ENCODE measurements at places on chromosomes 1 and 21.
A peak's percentile ranks its signal among the peaks of the same experiment; 100 is the strongest.

GRCh38 chr1:52681136-52681535, 17.0 kb downstream of the COA7 start:
- no peak for DNase-seq

DNA sequence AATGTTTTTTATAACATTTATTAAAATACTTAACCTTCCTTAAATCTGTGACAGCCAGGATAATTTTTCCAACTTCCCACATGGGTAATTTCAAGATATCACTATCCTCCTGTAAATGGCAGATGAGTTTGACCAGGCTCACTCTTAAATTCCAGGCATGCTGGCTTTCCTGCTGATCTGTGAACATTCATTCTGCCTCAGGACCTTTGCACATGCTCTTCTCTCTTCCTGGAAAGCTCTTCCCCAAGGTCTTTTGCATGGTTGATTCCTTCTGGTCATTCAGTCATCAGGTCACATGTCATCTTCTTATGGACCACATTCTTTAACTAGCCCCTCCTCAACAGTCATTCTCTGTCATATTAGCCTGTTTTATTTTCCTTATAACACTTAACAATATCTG, 5.7 kb downstream of the ST6GALNAC5 start:
- DNase-seq = no peak

DNA sequence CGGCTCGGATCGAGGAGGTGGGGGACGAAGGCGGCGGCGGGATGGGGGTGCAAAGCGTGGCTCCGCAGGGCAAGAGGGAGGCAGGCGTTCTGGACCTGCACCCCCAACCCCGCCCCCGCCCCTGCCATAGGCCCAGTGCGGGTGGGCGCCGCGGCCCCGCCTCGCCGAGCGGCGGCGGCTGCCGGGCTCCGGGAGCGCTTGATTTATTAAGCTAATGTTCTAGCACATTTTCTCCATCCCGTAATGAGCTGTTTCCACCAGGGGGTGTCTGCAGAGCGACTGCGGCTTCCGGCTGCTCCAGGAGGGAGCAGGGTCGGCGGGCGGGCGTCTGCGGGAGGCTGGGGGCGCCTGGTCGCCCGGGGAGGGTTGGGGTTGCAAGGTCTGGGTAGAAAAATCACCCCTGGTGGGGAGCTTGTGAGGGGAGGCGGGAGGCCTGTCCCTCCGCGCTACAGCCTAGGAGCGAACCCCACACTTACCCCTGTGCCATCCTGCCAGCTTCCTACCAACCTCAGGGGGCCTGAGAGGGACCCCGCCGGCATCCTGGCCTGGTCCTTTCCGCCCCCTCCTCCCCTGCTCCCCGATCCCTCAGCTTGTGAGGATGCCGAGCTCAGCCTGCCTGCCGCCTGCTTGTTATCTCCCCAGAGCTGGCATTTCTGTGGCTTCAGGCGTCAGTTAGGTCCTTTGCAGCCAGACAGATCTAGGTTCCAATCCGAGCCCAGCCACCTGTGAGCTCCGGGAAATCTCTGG, 48.5 kb upstream of the ACOT11 start:
- no peak for DNase-seq

DNA sequence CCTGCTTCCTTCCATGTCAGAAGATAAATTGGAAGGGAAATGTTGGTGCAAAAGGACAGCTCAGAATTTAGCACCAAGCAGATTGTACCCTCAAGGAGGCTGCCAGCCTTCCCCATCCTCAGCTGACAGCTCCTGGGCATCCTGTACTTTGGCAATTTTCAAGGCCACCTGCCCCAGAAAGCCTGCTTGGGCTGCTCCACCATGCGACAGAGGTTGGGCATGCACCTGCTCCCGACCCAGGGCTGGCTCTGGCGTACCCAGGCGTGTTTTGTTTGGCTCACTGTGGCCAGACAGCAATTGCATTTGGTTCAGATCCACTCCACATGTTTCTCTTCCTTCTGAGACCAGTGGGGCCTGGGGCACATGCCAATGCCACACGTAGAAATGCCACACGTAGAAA, 547.8 kb downstream of the NPHP4 start:
- no peak for DNase-seq

DNA sequence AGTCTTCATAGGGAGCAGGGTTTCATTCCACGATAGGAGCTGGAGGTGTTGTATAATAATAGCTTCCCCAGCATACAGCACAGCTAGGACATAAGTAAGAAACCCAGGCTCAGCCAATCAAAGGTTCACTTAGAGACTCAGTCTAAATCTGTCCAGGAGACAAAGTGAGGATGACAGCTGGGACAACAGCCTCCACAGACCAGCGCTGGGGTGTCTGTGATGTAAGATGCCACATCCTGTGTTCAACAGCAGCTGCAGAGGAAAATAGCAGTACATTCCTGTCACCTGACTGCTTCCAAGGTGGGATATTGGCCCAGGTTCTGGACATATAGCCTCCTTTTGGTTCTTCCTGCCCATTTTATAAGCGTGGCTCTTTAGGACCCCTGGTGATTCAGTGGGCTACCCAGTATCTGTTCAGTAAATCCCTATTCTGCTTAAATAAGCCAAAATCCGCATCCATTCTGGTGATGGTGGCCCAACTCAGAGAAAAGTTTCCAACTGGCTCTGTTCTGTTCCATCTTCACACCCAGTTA, 176.8 kb upstream of the SYT6 start:
- DNase-seq = peak; percentile 9

- DNase-seq = no peak
Measured at GRCh38 chr1:24864370-24864777, 65.7 kb downstream of the RUNX3 start.

DNA sequence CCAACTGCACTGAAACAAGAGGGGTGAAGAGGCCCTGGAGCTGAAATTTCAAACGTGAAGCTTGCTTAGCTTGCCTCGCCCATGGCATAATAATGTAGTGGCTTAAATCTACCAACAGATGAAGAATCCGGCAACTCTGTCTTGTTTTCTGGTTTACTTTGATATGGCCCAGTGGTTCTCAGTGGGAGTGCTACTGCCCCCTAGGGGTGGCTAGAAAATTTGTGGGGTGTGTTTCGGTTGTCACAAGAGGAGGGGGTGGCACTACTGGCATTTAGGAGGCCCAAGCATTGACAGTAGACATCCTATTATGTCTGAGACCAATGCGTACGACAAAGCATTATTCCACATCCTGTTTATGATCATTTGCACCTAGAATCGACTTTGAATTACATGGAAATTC, 51.9 kb upstream of the C8B start:
- DNase-seq = no peak

GRCh38 chr21:29155933-29156260, 25.5 kb downstream of the MAP3K7CL start:
- DNase-seq = no peak

DNA sequence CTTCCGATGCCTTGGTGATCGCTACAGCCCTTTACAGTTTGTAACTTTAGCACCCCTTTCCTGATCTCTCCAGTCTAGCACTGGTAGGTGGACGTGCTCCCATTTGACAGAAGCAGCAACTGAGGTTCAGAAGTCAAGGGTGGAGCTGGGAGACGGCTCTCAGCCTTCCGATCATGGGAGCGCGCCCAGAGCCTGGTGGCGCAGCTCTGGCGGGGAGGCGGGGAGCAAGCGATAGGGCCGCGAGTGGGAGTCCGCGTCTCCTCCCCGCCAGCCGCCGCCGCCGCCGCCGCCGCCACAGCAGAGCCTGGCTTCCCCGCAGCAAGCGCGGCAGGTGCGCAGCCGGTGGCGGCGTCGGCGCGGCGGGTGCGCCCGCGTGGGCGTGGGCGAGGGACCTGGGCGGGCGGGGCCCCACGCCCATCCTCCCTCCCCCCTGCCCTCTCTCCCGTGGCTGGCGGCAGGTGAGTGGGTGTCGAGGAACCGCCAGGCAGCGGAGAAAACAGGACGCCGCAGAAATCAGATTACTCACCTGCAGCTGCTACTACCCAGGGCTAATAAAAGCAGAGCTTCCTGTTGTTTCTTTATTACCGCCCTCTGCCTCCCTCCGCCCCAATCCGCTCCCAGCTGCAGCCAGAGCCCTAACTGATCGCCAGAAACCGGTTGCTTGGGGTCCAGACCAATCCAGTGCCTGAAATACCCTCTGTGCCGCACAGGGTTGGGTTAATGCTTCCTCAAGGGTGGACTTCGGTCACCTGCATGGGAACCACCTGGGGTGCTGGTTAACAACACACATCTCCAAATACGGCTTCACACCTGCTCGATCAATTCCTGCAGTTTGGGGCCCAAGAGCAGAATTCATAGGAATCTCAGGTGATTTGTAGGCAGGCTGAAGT, 60.2 kb upstream of the ID3 start:
- no peak for DNase-seq

DNA sequence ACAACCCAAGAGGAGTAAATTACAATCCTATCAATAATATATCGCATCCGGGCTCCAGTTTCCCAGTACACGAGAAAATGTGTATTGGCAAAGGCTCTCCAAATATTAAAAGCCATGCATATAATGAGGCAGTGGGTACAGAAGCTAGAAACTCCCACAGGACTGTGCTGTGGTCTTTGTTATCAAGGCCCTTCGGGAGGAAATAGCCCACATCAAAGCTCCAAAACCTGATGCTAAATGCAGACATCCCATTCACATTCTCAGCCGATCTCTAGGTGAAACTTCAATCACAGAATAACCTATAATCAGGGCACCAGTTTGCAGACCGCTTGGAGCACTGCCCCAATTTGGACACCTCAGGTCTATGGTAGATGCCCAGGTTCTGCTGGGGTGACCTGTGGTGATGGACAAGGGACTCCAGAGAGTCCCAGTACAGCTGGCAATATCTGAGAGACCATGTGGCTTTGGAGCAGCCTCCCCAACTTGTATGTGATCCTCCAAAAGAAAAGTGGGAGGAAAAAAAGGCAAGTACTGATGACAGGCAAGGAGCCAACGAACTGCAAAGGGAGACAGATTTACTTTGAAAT, 148.8 kb upstream of the CAMK1G start:
- DNase-seq = no peak

GRCh38 chr1:238360474-238360873, 469.8 kb upstream of the ZP4 start:
- no peak for DNase-seq

GRCh38 chr1:16115468-16115983, 40.3 kb downstream of the EPHA2 start:
- DNase-seq = no peak

GRCh38 chr1:101373570-101373969, 136.8 kb downstream of the S1PR1 start:
- DNase-seq = no peak

DNA sequence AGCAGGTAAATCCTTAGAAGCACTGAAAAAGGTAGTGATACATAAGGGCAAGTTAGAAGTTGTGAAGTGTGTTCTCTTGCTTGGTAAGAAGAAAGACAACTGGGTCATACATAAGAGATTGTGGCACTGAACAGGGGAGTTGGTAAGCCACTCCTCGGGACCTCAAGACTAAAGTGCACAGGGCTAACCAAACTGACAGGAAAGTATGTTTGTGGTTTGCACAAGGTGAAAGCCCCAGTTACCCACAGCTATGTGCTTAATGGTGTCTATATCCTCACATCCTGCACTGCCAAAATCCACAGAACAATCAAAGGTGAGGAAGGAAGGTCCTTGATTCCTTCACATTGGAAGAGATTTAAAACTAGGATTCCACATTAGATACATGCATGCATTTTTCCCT, 276.5 kb downstream of the DNM3 start:
- no peak for DNase-seq

GRCh38 chr1:85033221-85033620, 15.1 kb downstream of the MCOLN3 start:
- DNase-seq = no peak

DNA sequence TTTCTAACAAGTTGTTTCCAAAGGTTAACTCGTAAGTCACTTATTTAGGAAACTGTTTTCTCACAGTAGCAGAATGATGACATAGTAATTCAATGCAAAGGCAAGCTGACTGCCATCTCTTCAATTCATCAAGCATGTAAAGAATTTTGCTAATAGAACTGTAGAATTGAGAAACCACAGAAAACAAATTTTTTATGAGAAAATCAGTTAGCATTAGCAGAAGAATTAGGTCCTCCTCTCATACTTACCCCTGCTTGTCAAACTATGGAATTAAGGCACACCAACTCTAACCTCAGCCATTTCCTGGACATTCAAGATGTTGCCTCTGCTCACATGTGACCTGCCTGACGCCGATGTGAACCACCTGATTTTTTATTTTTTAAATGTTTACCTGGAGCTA, 115.2 kb downstream of the LRRC40 start:
- no peak for DNase-seq

DNA sequence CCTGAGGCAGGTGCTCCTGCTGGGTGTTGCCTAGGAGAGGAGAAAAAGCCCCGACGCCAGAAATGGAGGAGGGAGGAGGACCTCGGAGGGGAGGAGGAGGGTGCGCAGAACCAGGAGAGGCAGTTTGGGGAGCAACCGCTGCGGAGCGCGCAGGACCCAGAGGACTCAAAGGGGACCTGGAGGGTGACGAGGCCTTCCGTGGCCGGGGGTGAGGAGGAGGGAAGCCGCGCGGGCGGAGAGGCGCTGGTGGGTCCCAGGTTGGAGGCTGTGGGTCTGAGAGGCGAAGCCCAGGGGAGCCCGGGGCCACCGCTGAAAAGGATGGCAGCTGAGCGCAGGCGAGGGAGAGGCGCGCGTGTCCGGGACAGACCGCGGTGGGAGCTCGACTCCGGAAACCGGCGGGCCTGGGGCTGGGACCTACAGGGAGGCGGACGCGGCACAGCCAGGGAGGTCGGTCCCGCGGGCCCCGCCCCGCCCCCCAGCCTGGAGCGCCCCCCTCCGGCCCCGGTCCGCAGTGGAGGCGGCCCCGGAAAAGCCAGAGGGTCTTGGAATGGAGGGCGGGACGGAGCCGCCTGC, 15.1 kb downstream of the RNF223 start:
- DNase-seq = no peak

GRCh38 chr1:8407652-8408051, 89.7 kb downstream of the SLC45A1 start:
- no peak for DNase-seq

- no peak for DNase-seq
Measured at GRCh38 chr1:39762550-39763540, 8.3 kb downstream of the OXCT2 start.

DNA sequence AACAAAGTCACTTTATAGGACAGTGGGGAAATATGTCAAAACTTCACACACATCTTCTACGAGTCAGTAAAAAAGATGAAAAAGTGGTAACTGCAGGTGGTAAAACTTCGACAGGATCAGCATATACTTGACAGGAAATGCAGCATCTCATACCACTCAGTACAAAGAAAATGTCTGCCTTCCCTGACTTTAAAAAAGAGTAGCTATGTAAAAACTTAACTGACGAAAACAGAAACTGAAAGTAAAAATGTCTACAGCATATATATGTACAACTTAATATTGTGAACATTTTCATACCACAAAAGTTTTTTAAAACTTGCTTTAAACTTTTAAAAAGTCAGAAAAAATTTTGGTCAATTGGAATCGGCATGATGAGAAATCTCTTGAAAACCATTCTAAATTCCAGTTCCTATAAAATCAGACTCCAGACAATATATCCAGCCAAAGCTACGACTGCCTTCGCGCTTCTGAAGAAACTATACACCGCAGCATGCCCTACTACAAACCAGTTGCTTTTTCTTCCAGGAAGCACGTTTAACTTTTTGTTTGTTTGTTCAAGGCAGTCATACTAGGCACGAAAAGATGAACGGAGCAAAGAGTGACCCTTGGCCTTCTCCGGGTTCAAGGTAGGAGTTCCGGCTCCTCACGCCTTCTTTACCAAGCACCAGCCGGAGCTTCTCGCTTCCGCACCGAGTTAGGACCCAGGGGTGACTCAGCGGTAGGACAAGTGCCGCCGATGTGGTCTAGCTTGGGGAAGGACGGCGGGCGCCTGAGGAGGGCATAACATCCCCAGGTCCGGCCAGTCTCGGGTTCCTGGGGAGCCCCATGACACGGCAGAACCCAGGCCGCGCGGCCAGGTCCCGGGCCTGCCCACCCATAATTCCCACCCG, 612 bp downstream of the PSMA5 start:
- DNase-seq = no peak
